ENCODE measurements at places on chromosomes 7 and 10.
A peak's percentile ranks its signal among the peaks of the same experiment; 100 is the strongest.

DNA sequence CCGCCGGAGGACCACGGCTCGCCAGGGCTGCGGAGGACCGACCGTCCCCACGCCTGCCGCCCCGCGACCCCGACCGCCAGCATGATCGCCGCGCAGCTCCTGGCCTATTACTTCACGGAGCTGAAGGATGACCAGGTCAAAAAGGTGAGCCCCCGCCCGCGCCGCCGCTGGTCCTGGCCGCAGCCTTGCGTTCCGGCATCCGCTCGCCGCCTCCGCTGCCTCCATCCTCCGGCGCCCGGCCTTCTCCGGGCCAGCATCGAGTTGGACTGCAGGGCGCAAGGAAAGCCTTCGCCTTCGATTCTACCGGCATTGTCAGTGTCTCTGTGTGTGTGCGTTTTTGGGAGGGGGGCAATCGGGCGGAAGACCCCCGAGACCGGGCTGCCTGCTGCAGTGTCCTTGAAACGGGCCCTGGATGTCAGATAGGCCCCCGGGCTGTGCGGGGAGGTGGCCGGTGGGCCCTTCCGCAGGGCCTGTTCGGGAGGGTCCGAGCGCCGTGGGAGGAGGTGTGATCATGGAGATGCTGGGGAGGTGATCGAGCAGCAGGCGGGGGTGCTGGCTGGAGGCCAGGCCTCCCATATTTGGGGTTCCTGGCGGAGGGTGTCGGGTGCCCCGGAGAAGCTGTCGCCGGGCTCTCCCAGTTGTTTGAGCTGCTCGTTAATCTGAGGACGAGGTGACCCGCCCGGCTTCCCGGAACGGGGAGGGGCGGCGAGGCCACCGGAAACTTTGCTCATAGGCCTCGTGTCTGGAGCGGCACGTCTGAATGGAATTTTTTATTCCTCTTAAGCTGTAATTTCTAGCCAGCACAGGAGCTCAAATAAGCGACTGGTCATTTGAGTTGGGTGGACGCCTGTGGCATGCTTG lies 40.8 kb downstream of the HK1 start:
- DNase-seq = no peak

GRCh38 chr7:107258737-107259136 lies 89.9 kb downstream of the HBP1 start:
- DNase-seq = no peak

DNA sequence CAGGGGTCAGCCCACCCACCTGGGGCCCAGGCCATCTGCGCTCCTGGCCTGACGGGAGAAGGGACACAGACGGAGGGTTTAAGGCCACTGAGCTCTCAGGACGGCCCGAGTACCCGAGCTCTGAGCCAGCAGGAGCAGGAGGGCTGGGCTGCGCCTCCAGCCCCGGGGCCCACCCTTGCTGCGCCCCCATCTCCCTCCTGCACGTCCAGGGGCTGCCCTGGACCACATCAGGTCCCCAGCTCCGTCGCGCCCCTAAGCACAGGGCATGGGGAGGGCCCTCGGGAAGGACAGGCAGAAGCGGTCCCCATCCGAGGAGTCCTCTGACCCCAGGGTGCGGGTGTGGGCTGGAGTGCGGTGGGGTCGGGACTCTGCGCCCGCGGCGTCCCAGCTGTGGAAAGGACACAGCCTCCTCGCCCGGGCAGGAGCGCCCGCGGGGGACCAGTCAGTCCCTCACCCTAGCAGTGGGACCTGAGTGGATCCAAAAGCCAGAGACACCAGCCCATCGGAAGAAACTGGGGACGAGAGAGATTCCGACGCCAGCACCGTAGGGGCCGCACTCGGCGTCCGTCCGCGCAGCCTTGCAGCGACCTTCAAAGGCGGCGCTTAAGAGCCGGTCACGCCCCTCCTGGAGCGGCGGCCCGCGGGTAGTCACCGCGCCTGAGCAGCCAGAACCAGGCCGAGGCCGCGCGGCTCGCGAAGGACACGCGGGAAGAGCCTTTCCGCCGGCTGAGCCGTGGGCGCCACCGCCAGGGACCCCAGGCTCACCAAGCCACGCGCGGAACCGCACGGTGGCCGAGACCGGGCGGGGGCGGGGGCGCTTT lies 15.9 kb downstream of the CAMK2B start:
- DNase-seq = no peak

GRCh38 chr10:33133557-33133956 lies 175.5 kb upstream of the ITGB1 start:
- DNase-seq = no peak

DNA sequence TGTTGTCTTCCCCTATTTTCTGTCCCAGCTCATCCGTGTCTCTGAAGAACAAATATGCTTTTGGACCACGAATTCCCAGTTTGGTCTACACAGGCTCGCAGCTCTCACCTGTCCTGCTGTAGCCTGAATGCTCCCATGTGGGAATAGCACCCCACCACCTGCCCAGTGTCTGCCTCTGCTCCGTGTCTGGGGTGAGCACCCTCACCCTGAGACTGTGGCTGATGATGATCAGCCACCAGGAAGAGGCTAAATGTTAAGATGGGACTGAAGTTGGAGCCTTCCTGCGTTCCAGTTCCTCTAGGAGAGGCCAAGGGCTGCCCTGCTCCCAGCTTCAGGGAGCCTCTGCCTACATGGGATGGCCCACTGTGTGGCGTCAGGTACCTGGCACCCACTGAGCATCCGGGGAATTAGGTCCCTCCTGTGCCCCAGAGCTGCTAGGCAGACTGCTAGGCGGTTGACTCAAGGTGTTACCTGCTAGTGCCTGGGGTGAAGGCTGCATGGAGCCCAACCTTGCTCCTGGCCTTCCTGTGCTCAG lies 3.7 kb downstream of the PGAM2 start:
- DNase-seq = no peak

DNA sequence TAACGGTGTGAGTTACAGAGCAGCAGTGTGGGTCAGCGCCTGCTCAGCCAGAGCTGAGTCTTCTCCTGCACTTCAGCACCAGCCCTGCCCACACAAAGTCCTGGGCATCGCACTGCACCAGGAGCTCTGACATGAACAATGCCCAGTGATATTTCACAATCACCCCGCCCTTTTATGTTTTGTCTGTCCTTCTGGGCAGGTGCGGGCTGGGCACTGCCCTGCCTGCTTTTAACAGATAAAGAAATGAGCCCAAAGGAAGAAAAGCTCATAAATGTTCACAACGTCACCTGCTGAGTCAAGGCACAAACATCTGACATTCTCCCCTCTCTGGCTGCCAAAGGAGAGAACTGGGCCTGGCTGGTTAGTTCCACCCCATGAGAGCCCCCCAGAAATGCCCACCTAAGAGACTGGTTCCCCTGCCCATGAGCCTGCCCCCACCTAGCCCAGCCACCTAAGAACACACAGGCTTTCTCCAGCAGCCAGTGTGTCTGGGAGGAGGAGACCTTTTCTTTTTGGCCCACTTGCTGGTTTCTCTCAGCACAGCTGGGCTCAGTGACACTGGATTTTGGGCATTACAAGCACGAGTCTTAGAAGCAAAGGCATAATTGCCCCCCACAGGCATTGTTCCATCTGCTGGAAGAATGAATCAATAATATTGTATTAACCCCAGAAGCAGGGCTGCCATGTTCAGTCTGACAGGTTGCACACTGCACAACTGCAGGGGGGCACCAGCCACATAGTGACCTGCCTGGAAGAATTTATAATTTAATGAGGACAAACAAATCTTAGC lies 22.3 kb downstream of the CALML3 start:
- no peak for DNase-seq

- no peak for DNase-seq
These were observed 4.5 kb upstream of the ZNF438 start for GRCh38 chr10:31036209-31036608.

GRCh38 chr7:57646901-57647246 lies 196.9 kb downstream of the ZNF716 start:
- DNase-seq = no peak

DNA sequence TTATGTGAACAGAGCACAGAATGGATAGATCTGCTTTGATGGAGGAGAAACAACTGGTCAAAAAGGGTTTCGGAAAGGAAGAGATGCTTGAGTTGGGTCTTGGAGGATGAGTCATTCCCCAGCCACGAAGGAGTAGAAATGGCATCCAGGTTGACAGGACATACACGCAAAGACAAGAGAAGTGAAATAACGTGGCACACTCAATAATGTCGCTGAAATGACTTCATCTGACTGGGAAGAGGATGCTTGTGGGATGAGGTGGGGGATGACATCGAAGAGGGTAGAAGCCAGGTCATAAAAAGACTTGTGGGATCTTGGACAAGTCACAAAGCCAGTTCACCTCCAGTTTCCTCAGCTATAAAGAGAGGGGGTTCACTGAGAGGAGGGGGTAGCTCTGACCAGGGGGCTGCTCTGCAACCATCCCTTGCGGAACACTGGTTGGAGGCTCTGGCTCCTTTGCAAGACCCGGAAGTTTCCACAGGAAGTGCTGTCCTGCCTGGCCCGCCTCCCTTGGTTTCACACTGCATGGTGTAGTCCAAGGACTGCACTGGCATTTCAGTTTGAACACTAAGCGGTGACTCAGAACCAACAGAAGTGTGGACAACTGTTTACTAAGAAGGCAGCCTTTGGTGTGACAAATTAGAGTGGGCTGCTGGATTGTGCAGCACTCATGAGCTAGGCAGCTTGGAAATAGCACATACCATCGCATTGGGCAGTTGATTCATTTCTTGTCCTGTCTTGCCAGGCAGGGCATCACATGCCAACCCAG lies 189.9 kb upstream of the ADO start:
- DNase-seq = no peak

- no peak for DNase-seq
These were observed 295.2 kb downstream of the FRMD4A start for GRCh38 chr10:14035506-14035905.

- DNase-seq = no peak
These were observed 863 bp downstream of the ST8SIA6 start for GRCh38 chr10:17453373-17454091.

DNA sequence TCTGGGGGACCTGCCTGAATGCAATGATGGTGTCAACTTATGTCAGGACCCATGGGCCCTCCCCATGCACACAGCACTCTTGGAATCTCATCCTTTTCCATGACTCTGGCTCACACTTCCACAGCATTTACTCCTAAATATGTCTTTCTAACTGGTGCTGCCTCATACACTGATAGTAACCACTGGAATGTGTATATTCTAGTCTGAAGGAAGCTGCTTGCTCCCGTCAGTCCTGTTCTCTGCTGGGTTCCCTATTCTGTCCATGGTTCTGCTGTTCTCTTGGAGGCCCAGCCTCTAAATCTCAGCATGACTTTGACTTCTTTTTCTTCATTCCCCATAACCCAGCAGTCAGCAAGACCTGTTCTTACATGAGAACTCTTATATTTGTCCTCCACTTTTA lies 1055.1 kb downstream of the KCNMA1 start:
- no peak for DNase-seq

- no peak for DNase-seq
These were observed 8.6 kb downstream of the GDF2 start for GRCh38 chr10:47330804-47331203.

DNA sequence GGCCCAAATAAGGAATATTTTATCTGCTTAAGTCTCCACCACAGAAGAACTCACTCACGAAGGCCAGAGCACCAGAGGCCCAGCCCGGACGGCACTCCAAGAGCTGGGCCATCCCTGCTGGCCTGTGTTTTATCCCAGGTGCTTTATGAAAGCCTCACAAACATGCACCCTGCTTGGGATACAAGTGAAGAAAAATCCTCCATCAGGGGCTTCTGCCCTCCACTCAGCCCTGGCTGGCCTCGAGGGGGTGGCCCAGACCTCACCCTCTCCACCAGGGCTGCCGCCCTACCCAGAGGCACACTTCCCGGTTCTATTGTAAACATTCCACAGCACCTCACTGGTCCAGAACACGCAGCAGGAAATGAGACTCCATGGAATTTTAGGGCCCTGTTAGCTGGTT lies 19.8 kb upstream of the DNAAF5 start:
- DNase-seq = no peak

DNA sequence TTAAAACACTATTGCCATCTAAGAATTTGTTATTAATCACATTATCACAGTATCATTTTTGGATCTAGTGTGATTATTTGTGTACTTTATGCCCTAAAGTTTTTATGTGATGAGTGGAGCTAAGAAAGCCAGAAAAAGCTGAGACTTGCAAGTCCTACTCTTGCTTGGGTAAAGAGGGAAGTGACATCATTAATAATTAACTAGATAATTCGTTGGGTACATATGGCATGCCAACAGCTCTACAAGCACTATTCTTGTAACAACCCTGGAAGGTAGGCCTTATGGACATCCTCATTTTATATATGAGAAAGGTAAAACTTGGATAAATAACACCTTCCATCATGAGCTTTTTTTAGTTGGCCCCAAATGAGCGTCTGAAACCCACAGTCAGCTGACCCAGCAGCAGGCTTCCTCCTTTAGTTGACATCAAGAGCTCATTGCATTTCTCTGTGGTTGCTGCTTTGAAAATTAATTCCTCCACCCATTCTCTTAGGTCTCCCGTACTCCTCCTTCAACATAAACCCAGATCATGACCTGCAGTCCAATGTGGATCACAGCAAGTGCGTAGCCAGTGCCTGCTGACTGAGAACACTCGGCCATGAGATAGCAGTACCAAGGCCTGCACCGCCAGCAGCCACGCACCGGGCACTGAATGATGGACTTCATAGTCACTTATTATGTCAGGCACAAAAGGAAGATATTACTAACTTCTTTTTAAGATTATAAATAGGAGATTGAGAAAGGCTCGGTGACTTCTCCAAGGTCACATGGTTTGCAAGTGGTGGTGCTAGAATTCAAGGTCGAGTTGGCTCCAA lies 292.0 kb upstream of the AOAH start:
- DNase-seq = no peak

DNA sequence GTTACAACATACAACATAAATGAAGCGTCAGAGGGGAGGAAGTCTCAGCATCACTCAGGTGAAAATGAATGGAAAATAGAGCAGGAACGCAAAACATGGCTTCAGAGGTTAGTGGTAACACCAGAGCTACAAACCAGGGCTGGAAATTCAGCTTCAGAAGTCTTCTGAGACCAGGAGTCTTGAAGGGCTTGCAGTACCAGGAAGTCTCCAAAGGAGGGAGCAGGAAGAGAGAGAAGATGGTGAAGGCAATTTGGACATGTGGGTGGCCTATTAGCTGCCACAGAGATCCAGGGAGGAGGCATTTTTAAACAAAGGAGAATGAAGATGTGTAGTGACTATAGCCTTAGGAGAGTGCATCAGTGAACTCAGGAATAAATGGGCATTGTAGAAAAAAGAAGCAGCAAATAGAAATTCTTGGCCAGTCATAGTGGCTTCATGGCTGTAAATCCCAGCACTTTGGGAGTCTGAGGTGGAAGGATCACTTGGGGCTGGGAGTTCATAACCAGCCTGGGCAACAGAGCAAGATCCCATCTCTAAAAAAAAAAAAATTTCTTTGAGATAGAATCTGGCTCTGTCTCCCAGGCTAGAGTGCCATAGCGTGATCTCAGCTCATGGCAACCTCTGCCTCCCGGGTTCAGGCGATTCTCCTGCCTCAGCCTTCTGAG lies 9.3 kb upstream of the TET1 start:
- no peak for DNase-seq

DNA sequence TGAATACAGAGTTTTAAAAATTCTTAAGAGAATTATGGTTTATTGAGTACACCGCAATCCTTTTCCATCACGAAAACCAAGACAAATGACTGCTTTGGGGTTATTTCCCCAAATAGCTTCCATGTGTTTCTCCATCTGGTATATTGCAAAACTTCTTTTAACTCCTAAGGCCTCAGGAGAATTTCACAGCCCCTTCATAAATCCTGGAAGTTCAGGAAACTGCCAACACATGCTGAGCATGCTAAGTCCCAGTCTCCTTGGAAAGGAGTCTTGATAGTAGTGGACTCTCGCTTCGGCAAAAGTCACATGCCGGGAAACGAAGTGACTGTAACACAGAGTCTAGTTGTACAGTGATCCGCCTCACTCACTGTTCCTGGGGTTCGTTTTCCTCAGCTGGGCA lies 88.1 kb upstream of the RSU1 start:
- peak; percentile 24 for DNase-seq

- DNase-seq = no peak
These were observed 17.9 kb downstream of the MMP21 start for GRCh38 chr10:125757742-125758141.

All from AG04449 (cell line).